ENCODE measurements at places on chromosomes 12 and 14.

DNA sequence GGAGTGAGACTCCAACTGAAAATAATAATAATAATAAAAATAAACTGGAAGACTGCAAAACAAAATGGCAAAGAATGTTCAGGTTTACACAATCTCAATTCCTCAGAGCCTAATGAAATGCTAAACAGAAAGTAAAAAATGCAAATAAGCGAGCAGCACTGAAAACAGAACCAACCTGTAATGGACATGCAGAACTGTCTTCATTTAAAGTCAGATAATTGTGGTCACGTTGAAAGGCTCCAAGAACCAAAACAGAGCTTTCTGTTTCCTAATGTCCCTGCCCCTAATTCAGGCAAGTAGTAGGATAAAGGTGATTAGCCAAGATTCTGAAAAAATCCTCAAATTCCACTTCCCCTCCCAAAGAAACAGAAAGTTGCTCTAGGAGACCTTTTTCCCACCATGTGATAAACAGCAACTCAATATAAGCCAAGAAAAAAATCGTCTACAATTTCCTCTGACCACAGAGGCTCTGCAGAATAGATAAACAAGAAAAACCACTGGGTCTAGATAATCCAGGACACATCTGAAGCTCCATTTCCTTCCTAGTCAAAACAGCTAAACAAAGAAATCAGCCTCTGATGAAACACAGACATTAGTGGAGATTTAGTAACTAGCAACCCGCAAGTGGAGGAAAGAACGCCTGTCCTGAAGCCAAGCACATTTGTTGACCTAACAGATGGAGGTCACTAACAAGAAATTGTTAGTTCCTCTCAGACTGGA, 3.0 kb downstream of the MIS18BP1 start:
- no peak for DNase-seq

GRCh38 chr14:67815573-67816225, 691 bp downstream of the ZFYVE26 start:
- peak; percentile 70 for DNase-seq

GRCh38 chr14:99475179-99475578, 5.5 kb downstream of the SETD3 start:
- no peak for DNase-seq

- DNase-seq = no peak
Measured at GRCh38 chr12:98221243-98221808, 294.1 kb upstream of the TMPO start.

GRCh38 chr14:74618078-74618952, 6.3 kb upstream of the LTBP2 start:
- peak; percentile 83 for DNase-seq

GRCh38 chr14:78091361-78091760, 78.8 kb upstream of the NRXN3 start:
- no peak for DNase-seq

- DNase-seq = peak; percentile 27
Measured at GRCh38 chr12:10721651-10722501, 1.2 kb downstream of the YBX3 start.

GRCh38 chr12:3319723-3320492, 171.1 kb upstream of the PRMT8 start:
- no peak for DNase-seq

DNA sequence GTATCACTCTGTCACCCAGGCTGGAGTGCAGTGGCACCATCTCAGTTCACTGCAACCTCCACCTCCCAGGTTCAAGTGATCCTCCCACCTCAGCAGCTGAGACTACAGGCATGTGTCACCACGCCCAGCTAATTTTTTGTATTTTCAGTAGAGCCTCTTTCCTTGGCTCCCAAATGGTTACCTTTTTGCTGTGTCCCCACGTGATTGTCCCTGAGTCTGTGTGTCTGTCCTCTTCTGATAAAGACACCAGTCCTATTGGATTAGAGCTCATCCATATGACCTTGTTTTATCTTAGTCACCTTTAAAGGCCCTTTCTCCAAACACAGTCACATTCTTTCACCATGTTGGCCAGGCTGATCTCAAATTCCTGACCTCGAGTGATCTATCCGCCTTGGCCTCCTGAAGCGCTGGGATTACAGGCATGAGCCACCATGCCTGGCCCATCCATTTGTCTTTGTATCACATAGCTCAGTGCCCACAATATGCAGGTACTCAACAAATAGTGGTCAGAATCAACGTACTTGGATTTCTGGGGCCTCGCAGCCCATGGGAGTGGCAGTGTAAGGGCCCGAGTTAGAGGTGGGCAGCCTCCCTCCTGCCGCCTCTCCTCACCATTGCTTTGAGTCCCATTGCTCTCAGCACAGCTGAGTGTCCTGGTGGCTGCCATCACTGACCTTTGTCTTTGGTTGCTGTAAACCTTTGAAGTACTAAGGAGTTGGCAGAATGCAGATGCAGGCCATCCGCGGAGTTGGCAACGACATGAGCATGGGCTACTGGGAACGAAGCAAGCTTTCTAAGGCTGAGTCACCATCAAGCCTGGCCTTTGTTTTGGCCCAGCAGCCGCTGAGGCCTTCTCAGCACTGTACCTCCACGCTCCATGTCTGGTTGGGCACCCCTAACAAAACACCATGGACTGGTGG, 9.3 kb downstream of the TPCN1 start:
- no peak for DNase-seq

DNA sequence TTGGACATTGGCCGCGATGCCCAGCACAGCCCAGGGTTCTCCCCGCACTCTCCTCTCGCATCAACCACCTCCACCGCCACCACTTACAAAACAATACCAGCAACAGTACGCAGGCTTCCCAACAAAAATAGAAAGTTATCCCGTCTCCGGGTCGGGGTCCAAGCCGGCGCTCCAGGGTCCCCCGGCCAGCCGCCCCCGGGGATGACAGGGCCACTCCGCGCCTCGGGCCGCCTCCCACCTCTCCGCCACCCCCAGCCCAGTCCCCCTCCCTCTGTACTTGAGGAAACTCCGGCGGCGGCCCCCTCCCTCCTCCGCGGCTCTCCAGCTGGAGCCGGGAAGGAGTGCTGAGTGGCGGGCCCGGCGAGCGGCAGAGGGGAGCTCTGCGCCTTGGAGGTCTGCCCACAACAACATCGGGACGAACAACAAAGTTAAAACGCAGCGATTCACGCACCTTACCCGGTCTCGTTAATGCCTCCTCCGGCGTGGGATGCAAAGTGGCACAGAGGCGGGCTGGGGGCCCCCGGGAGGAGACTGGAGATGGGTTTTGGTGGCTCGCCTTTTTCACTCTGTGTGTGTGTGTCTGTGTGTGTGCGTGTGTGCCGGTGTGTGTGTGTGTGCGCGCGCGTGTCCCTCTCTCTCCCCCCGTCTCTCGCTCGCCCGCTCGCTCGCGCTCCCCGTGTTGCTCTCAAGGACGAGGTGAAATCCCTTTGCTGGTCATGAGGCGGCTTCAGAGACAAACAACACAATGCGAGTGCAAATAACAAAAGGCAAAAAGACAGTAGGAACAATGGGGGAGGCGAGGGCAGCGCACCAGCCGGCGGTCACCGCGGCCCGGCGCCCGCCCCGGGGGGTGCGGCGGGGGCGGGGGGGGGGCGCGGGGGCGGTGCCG, 386.8 kb downstream of the BCAT1 start:
- peak; percentile 87 for DNase-seq

DNA sequence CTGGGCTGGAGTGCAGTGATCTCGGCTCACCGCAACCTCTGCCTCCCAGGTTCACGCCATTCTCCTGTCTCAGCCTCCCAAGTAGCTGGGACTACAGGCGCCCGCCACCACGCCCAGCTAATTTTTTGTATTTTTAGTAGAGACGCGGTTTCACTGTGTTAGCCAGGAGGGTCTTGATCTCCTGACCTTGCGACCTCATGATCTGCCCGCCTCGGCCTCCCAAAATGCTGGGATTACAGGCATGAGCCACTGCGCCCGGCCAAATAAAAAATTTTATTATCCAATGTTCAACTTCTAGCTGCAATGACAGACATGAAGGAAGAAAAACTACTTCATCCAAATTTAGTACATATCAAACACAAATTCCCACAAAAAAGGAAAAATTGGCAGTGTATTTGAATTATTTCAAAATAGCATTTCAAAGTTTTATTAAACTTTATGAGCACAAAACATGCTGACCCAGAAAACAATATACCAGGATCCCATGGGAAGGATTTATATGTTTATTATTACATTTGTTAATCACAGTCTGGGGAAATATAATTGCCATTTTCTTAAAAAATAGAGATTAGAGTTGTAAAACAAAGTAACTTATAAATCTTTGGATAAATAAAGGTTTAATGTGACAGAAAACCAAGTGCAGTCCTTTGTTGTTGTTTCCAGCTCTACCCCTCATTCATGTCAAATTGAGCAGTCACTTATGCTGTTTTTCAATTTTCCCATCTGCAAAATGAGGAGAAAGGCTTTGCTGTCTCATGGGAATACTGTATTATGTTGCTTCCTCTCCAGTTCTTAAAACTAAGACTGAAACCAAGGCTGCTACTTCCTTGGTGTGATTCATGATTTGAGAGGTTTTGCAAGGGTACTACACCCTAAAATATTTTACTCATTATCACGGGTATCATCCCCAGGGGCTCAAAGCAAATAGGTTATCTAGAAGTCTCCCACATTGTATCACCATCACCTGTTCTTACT, 155.2 kb upstream of the AVPR1A start:
- DNase-seq = peak; percentile 75

DNA sequence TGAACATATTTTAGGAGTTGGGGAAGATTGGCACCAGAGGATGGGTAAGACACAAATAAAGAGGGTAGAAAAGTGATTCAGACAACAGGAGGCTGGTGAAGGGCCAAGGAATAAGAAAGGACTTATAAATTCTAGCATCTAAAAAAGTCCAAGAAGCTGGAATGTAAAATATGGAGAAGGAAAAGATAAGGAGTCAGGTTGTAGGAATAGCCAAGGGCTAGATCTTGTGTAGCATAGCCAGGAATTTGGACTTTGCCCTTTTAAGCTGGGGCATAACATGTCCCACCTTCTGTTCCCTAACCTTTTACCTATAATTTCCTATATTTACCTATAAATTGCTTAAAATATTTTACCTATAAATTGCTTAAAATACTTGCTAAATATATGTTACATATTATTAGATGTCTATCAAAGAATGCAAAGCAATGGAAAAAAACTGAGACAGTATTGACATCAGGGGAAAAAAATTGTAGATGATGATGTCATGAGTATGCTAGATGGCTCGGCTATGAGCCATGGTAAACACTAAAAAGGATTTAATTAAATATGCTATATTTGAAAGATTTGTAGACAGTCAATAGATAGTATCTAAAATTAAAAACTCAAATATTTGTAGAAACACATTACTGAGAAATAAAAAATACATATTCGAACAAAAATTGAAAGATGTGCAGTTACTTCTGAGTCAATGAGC, 99.7 kb upstream of the PLEKHG7 start:
- DNase-seq = no peak

DNA sequence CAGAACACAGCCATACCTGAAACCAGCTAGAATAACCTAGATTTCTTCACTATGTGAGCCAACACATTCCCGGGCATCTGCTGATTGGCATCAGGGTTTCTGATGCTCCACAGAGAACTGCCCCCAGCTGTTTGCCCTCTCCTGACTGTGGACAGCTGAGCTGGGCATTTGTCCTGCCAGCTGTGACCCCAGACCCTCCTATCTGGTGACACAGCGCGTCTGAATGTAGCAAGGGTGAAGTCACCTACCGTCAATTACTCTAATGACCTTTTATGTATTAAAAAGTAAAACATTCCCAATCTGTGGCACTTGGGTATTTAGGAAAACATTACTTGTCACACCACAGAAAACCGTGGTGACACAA, 29.7 kb upstream of the SFSWAP start:
- DNase-seq = no peak

GRCh38 chr12:176321-177181, 37.4 kb downstream of the SLC6A12 start:
- peak; percentile 72 for DNase-seq

DNA sequence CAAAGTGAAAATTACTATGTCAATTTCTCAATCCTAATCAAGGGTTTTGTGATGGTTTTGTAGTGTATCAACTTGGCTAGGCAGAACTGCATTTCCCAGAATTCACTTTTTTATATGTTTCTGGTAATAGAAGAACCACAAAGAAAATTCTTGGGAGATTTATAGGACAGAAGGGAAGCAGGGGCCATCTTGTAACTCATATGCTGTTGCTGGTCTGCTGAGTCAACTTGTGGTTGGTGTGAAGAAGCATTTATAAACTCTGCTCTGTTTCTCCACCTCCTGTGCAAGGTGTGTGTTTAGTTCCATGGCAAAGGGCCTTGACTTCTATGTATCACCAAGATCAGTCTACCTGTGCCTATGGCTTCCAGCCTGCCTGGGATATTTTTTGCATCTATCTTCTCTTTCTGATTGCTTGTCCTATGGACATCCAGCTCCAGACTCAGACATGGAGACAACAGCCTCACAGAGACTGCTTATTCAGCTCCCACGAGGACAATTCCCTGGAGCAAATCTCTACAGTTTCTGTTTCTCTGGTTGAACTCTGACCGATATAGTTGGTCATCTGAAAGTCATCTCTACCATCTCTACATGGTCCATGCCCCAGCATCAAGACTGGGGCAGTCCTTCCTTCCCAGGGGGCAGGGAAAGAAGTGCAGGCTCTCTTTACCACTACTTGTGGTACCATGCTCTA, 364.3 kb upstream of the DDHD1 start:
- DNase-seq = no peak

DNA sequence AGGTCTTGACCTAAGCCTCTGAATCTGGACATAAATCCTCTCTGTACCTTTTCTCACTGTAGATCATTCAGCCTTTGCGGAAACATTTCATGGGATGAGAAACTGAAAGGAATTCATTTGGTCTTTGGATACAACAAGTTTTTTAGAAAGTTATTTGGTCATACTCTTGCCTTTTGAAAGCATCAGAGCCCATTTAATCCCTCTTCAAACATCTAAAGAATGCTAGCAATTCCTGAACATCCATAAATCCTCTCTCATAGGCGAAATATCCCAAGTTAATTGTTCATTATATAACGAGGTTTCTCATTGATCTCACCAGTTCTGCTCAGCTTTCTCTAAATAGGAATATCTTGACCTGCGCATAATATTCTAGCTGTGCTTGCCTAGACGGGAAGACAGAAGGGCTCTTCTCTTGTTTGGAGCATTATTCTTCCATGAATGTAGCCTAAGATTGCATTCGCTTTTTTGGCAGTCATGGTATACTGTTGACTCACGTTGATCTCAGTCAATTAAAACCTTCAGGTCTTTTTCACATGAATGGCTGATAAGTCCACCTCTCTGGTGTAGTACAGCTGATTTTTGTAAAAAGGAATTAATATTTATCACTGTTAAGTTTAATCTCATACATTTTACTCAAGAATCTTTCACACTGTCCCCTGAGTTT, 24.1 kb downstream of the NTN4 start:
- DNase-seq = no peak

Measured in NCI-H69 (cell line).